Cortex of kidney (tissue), 1 donor: ENCODE measurements at places on chromosomes 5 and 9.

DNA sequence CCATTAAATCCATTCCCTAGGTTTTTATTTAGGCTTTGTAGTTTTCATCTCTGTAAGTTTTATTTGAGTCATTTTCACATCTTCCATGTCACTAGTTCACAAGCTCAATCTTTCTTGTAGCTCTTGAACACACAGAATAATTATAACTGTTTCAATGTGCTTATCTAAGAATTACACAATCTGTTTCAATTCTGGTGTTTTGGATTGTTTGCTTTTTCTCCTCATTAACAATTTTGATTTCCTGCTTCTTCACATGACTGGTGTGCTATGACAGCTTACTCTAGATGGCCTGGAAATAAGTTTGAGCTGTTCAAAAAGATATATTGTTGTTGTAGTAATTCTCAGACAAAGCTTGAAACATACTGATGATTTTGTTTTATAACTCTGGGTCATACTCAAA, 1974.1 kb upstream of the NUDT12 start:
- no peak for DNase-seq

DNA sequence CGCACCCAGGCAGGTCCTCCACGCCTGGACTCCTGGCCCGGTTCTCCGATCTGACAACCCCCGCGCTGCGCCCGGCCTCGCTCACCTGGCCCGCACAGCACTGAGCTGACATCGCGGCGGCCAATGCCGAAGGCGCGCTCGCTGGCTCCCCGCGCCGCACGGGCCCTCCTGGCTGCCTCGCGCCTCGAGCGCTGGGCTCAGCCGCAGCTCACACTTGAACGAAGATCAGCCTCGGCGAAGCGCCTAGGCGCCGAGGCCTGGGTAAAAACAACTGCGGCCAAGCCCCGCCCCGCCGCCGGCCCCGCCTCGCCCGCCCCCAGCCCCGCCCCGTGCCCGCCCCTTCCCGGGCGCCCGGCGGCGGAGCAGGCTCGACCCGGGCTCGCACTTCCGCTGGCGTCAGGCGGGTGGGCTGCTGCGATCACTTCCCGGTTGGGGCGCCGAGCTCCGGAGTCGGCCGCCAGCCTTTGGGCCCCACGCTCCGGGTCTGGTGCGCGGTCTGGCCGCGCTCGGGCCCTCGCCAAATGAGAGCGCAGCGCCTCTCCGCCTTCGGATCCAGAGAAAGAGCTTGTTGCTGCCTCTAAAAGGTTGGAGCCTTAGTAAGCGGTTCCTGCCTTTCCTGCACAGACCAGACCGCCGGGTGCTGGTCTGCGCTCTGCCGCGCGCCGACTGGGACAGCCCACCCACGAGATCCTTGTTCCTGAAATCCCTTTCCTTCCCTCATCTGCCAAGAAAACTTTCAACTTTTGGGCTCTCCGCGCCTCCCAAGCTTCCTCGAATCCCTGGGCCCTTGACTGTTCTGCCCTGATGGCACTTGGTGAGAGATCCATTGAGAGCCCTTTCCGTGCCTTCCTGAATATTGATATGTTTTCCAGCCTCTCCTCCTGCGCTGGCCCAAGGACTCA, at the start of gene SERINC5:
Gene SERINC5, minus strand, starts transcription at position 238 of the 902 bp plus-strand sequence. Its CDS starts 126 bp downstream, at position 112.
- DNase-seq: peak; percentile 29

GRCh38 chr5:122076669-122077365, 1.2 kb downstream of the LOX start:
- DNase-seq: no peak

- DNase-seq: no peak
Measured at GRCh38 chr9:109186857-109187520, 19.9 kb upstream of the FRRS1L start.

- no peak for DNase-seq
Measured at GRCh38 chr5:155461304-155461703, 447.7 kb downstream of the KIF4B start.

- DNase-seq: no peak
Measured at GRCh38 chr5:53035868-53036381, 46.8 kb downstream of the ITGA2 start.

DNA sequence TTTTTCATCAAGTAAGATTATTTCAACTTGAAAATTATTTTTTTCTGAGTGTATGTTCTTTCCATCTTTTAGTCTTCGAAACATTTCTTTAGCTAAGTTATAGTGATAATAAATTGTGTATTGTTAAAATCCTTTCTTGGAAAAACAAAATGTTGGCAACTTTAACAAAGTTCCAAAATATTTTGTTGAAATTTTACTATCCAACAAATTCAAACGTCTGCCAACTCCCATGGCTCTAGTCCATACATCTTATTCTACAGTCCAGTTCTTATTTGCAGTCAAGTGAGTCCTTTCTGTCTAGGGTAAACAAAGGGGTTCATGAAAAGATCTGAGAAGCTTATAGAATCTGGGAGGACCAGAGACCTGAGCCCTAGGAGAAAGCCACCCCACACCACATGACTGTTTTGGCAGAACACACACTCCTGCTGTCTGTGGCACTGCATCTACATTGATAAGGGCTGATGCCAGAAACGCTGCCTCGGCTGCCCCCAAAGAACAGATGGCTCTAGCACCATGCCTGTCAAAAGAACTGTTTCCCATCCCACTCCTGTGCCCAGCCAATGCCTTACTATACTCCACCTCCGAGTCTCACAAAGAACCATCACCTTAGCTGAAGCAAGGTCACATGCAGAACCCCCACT, 47.5 kb downstream of the FEM1C start:
- DNase-seq: no peak

- DNase-seq: no peak
Measured at GRCh38 chr5:41708604-41708940, 161.7 kb downstream of the OXCT1 start.

GRCh38 chr5:103953601-103954382, 391.2 kb upstream of the NUDT12 start:
- no peak for DNase-seq

DNA sequence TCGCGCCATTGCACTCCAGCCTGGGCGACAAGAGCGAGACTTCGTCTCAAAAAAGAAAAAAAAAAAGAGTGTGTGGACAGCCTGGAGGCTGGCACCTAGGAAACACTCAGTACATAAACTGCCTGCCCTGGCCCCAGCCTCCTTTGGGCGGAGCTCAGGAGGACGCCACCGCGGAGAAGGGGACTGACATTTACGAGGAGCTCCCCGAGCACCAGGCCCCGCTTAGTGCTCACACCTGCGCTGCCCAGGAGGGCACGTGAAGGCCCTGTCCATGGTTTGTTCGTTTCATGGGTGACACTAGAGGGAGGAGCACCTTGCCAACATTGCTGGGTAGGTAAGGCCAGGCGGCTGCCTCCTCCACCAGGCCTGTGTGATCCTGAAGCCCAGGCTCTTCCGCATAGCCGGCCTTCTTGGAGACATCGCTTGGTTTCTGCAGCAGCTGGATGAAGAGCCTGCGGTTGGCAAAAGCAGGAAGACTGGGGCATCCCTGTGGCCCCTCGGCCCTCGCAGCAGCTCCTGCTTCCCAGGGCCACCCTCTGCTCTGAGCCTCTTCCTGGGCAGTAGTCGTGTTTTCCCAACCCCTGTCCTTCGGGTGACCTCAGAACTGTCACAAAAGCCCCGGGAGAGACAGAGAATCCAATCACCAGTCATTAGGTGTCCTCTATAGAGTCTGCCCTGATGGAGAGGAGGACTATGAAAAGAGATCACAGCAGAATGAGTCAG, 26.2 kb upstream of the LAMC3 start:
- DNase-seq: no peak

DNA sequence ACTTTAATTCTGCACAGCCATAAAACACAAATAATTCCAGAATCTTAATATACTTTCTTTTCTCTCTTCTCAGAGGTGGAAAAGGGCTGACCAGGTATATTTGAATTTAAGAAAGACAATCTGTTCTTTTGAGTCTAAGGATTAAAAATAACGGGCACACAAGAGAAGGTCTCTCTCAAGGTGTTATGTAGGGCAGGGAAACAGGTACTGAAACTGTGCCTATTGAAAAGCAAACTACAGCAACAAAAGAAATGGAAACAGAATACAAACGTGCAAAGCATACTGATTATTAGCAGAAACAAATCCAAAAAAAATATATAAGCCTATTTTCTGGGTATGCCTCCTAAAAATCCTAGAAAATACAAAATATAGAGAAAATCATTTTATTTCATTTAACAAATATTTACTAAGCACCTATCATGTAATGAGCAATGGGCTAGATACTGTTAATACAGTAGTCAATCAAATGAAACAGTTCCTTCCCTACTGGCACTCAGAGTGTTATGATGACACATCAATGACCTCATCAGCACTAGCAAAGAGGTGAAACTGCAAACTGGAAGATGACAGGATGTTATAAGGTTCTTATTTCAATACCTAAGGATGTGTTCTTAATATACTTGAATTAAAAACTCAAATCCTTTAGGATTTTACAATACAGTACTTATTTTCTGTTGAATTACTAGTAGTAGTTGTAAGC, 87.7 kb downstream of the AUH start:
- no peak for DNase-seq

DNA sequence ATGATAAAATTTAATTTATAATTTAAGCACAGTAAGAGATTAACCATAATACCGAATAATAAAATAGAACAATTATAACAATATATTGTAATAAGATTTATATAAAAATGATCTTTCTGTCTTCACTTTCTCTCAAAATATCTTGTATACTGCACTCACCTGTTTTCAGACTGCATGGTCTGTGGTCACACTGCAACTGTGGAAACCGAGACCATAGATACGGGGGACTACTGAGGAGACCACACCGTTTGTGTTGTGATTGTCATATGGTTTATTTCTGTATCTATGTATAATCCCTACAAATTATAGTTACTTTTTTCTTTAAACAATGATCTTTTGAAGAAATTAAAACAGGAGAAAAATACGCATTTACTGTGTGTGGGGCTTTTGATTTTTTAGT, 78.8 kb upstream of the TNFAIP8 start:
- no peak for DNase-seq

GRCh38 chr9:106717686-106718085, 145.3 kb upstream of the ZNF462 start:
- no peak for DNase-seq

GRCh38 chr5:61167382-61167781, 5.1 kb upstream of the SMIM15 start:
- DNase-seq: no peak

DNA sequence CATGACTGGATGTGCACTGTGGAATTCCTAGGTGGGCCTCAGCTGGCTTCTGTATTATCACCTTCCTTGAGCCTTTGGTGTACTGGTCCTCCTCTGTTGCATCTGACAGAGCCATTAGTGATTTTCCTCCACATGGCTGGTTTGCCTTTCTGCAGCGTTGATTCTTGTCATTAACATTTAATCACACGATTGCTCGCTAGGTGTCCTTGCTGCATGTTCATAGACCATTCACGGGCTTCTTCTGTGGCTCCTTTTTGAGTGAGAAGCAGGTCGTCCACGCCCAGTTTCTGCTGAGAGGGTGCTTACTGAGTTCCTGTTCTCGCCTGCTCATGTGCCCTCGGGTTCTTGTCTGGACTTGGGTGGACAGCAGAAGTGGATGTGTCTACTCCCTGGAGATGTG, 29.3 kb downstream of the ADAMTS16 start:
- no peak for DNase-seq

DNA sequence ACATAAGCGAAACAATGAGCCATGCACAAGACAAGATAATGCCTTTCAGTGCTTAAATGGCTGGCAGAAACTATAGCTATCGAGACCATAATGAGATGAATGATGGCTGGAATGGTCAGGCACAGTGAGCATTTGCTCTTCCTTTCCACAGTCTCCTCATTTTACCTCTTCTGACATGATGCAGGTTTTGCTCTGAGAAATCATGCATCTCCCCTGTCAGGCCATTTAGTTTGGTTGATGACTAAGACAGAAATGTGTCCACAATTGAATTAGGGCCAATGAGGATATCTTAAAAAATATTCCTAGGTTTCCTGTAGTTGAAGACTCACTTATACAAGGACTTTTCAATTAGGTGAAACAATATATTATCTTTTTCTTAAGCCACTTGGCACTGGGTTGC, 475.1 kb downstream of the TMEM232 start:
- no peak for DNase-seq

DNA sequence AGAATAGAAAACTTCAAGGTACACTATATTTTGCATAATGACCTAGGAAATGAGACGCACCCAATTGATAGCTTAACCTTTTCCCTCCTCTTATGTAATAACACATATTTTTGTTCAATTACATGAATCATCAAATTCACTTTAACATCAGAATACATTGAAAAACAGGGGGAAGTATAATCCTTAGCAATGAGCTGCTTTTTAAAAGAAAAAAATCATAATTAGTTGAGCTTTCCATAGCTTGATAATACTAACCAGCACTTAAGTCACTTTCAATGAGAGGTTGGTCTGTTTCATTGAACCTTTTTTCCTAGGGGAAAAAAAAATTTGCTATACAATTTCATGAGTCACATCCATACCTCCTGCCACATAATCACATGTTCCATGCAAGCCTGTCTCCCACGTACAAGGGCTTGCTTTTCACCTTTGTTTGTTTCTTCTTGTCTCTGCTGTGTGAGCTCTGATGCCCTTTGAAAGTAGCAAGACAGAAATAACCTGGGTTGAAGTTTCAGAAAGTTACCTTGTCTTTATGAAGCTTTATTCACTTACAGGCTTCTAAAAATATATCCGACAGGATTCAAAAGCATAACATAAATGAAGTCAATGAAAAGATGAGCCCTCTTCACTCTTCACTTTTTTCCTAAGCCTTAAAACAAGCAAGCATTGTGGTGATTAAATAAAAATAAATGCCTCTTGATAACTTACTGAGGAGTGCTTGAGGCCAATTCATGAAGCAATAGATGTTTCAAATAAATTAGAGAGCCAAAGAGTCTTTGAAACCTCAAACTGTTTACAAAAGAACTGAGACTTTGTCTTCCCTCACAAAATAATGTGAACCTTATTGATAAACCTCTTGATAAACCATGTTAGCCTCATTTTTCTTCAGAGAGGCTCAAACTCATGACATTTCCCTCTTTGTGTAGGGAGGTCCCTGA, 108.5 kb downstream of the FEM1C start:
- no peak for DNase-seq

DNA sequence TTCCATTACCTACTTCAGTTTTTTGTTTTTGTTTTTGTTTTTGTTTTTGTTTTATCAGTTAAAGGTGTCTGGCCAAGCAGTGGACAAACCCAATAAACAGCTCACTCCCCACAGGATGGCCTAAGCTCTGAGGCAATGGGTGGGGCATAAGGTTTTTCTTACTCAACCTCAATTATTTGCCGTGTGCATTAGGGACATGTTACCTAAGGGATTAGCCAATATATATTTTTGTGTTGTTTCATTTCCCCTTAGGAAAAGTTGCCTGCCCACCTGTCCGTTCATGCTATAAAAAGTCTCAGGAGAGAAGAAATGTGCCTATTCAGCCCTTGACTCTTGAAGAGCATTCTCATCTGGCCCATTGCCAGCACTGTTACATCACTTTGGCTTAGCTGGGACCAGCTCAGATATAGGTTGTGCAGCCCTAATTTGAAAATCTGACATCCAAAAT, 7.3 kb downstream of the SH3RF2 start:
- DNase-seq: no peak

DNA sequence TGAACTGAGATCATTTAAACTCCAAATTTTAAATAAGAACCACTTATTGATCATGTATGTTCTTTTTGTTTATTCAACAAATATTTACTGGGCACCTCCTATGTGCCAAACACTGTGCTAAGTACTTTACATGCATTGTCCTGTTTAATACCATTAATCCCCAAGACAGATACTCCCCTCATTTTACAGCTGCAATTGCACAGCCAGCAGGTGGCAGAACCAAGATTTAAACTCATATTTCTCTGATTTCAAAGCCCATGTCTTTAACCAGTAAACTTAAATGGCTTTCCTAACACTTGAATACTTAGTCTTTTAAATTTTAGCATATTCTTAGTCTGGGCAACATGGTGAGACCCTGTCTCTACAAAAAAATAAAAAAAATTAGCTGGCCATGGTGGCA, 43.4 kb upstream of the KIAA1958 start:
- no peak for DNase-seq
